ENCODE measurements at places on chromosomes 3 and 15.

- no peak for DNase-seq
These were observed 31.5 kb upstream of the KY start for GRCh38 chr3:134682196-134682880.

- DNase-seq: no peak
These were observed 100.1 kb downstream of the LRTM1 start for GRCh38 chr3:54827776-54828175.

DNA sequence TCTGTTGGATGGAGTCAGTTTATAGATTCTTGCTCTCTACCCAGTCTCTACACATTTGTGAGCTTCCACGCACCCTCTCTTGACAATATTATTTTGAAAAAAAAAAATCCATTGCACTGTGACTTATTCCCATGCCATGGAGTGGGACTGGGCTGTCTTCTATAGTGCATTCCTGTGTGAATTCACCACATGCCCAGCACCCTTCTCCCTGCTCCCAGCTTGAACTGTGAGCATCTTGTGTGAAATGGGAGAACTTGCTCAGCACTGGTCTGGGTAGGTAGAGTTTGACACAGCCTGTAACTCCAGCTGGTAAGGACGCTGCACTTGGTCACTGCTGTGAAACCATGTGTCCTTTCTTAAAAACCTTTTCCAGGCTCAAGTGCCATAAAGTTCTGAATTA is 91.9 kb downstream of the ARNT2 start:
- DNase-seq: no peak

GRCh38 chr15:62068071-62068809 is 1.5 kb downstream of the C2CD4A start:
- DNase-seq: no peak

DNA sequence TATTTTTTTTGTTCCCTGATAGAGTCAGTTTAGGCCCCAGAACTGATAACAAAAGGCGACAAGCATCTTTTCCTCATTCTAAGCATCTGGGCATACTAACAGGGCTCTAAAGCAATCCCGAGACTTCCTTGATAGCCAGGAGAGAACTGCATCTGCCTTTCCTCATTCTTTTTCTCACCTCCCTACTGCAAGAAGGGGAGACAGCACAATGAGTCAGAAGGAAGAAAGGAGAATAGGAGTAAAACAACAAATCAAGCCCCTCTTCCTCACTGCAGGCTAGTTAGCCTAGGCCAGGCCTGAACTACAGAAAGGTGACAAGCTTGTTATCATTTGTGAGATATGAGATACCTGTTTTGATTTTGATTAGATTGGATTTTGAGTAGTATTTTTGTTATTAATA is 97.9 kb downstream of the NAALADL2 start:
- no peak for DNase-seq

DNA sequence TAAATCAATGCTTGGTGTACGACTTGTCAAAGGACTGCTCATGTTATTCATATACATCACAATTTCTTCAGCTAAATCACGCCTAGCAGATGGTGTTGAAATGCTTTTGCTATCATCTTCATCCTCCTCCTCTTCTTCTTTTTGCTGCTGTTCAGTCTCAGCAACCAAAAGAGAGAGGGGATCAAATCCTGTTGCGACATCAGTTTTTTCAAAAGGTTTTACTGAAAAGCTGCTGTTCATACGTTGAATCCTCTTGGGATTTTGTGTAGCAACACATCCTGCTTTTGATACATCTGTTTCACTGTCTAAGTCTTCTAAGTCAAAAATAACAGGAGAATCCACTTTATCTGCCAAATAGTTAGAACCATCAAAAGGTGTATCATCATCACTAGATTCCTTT is 69.0 kb downstream of the SLC24A1 start:
- no peak for DNase-seq

Measured in HT1080 (cell line).